ENCODE measurements at places on chromosomes 6 and 20. TPM values are rescaled to one million over a fixed set of nuclear protein-coding genes. Genes with fewer than 3 reads are reported as not detected.

PM20D2 gene
- total RNA-seq, result 14.3 TPM

- peaks cover 26% of the 10 kb centered on the region for H3K4me1 ChIP-seq
- DNase-seq, result no peak
- H3K27me3 ChIP-seq, result no peaks in the 10 kb centered on the region
- H3K4me3 ChIP-seq, result peak overlapping the region; percentile 92
- peaks cover 9% of the 10 kb centered on the region for H3K36me3 ChIP-seq
- peak overlapping the region; percentile 91 for H3K27ac ChIP-seq
Measured at GRCh38 chr6:46652232-46652602, 401 bp downstream of the CYP39A1 start.

C20orf96 gene
- total RNA-seq, result 6.6 TPM

DNA sequence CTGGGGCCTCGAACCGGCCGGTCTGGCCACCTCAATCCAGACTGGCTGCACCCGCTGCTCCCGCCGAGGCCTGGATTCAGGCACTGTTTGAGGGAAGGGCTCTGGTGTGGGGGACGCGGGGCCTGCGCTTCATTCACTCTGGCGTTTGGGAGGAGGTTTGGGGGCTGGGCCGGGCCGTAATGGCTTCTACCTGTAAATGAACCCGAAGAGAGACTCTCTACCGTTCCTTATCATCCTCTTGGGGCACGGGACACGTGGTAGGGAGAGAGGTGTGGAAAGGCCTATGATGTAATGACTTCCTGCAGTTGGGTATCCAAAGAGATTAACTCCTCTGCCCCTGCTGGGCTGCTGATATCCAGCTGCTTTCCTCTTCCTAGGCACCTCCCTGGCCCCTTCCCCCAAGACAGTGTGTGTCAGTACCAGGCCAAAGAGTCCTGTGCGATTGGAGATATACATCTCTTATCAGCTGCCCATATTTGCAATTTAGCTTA, 1.8 kb downstream of the FOXO3 start:
- H3K27ac ChIP-seq, result peak overlapping the region; percentile 98
- peak; percentile 64 for DNase-seq
- peaks cover 77% of the 10 kb centered on the region for H3K4me1 ChIP-seq
- H3K27me3 ChIP-seq, result no peaks in the 10 kb centered on the region

VGLL2 gene
- total RNA-seq, result 2.4 TPM

RBPJL gene
- total RNA-seq, result not detected

CAGE1 gene
- total RNA-seq, result not detected

ANKRD60 gene
- not detected for total RNA-seq

GRCh38 chr6:101015541-101015940, 134.4 kb upstream of the ASCC3 start:
- no peak for DNase-seq
- H3K27ac ChIP-seq, result no peak overlapping the region
- no peak overlapping the region for H3K4me3 ChIP-seq
- no peaks in the 10 kb centered on the region for H3K36me3 ChIP-seq
- no peaks in the 10 kb centered on the region for H3K4me1 ChIP-seq

DNA sequence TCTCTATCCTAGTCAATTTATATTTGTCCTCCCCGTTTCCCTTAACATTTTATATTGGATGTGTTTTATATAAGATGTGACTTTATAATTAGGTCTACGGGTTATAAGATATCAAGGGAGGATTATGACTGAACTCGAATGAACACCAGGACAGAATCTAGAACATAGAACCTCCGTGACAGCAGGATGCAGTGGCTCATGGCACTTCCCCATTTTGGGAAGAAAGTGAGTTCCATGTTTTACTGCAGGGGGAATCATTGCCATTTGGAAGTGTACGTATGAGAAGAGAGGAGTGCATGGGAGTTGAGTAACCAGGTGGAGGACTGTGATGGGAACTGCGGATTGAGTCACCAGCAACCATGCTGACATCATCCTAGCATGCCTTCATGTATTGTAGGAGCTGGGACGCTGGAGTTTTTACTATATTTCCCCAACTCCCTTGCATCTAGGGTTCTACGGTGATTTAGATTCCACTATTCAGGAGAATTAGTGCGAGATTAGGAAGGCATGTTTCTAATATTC, 56.1 kb upstream of the FOXC1 start:
- H3K27me3 ChIP-seq, result peaks cover 29% of the 10 kb centered on the region
- no peak overlapping the region for H3K27ac ChIP-seq
- peak overlapping the region; percentile 67 for H3K4me3 ChIP-seq
- DNase-seq, result no peak
- no peaks in the 10 kb centered on the region for H3K36me3 ChIP-seq
- peaks cover 8% of the 10 kb centered on the region for H3K4me1 ChIP-seq

OPRL1 gene
- 0.52 TPM for total RNA-seq

DNA sequence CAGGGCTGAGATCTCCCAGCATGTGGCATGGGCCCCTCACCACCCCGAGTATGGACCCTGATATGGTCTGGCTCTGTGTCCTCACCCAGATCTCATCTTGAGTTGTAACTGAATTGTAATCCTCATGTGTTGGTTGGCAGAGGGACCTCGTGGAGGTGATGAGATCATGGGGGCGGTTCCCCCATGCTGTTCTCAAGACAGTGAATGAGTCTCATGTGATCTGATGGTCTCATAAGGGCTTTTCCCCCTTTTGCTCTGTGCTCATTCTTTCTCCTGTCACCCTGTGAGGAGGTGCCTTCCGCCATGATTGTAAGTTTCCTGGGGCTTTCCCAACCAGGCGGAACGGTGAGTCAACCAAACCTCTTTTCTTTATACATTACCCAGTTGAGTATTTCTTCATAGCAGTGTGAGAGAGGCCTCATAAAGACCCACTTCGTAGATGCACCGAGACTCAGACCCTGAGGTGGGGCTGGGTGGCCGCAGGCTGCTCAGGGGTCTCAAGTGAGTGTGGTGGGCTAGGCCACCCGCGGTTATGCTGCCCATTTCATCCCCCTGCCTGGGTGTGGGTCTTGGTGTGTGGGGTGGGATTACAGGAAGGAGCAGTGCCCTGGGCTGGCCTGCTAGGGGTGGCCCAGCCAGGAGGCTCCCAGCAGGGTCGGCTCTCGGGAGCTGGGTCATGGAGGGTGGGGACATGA, 26.2 kb upstream of the GATA5 start:
- no peak overlapping the region for H3K4me3 ChIP-seq
- H3K36me3 ChIP-seq, result no peaks in the 10 kb centered on the region
- H3K27ac ChIP-seq, result no peak overlapping the region
- peaks cover 10% of the 10 kb centered on the region for H3K4me1 ChIP-seq

DNA sequence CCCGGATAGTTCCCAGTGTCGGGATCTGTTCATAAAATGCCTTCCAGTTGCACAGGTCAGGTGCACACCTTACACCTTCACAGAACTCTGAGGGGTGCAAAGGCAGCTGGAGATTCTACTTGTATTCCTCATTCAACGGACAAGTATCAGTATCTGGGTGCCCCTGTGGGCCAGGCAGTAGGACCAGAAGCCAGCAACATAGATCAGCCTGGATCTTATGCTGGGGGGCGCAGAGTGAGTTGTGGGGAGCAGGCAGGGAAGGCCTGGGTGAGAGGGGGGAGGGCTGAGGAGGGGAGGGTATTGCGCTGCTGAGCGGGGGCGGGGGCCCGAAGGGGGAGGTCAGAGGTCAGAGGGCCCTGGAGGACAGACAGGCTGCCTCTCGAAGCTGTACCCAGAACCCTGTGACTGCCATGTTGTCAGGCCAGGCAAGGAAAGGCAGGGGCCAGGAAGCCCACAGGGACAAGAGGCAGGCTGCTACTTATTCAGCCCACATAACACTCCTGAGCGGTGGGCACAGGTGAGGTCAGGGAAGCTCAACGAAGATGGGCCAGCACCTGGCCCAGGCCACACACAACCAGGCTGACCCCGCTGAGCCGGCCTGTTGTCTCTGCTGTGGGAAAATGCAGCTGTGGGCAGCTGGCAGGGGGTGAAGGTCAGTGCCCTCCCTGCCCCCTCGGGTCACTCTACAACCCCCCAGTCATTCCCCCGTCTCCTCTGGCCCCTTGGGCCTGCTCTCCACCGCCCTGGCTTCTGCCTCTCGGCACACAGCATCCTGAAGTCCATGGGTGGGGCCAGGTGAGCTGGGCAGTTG, 1.1 kb downstream of the OPRL1 start:
- DNase-seq, result no peak
- peaks cover 24% of the 10 kb centered on the region for H3K27me3 ChIP-seq
- peak overlapping the region; percentile 85 for H3K27ac ChIP-seq
- H3K4me3 ChIP-seq, result peak overlapping the region; percentile 90

- no peak overlapping the region for H3K4me3 ChIP-seq
- H3K27ac ChIP-seq, result no peak overlapping the region
- no peaks in the 10 kb centered on the region for H3K36me3 ChIP-seq
- H3K4me1 ChIP-seq, result no peaks in the 10 kb centered on the region
Measured at GRCh38 chr6:73062837-73063236, 162.5 kb downstream of the KHDC1L start.

- H3K4me3 ChIP-seq, result no peak overlapping the region
- H3K27ac ChIP-seq, result no peak overlapping the region
- DNase-seq, result no peak
Measured at GRCh38 chr6:48584846-48585245, 473.8 kb upstream of the PTCHD4 start.

SIRPB2 gene
- 3.2 TPM for total RNA-seq

DNA sequence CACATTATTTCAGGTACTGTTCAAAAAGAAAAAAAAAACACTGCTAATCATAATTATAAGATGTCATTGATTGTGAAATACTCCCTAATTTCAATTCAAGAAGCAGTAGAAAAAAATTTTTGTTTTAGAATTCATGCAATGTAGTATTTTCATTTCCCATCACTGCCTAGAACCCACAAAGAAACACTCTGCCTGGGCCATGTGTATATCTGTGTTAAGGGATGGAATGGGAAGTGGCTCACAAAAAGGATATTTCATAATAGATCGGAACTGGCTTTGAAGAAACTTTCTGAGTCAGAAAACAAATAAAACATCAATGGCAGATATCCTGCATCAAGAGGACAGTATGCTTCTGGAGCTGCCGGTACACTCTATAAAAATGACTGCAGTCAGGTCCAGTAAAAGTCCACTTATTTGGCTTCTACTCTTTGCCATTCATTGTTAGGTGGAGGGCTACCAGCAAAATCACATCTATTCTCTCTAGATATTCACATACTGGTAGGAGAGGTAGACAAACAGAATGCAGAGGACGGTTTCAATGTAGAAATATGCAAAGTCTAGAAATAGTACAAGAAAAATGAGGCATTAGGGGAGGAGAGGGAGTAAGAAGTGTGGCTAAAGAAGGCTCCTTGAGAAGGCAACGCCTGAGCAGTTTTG, 135.0 kb upstream of the TNFAIP3 start:
- no peaks in the 10 kb centered on the region for H3K36me3 ChIP-seq
- no peak overlapping the region for H3K4me3 ChIP-seq
- no peaks in the 10 kb centered on the region for H3K27me3 ChIP-seq

DNA sequence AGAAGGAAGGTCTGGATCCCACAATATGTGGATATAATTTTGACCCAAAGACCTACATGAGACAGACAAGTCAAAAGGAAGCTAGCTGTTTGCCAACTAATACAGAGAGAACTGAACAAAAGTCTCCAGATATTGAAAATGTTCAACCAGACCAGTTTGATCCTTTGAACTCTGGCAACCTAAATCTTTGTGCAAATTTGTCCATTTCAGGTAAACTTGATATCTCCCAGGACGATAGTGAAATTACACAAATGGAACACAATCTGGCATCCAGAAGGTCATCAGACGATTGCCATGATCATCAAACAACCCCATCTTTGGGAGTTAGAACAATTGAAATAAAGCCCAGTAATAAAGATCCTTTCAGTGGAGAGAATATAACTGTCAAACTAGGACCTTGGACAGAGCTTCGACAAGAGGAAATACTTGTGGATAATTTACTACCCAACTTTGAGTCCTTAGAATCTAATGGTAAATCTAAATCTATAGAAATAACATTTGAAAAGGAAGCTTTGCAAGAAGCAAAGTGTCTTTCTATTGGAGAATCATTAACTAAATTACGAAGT, 41.9 kb upstream of the SDHAF4 start:
- H3K36me3 ChIP-seq, result peaks cover 40% of the 10 kb centered on the region
- no peaks in the 10 kb centered on the region for H3K4me1 ChIP-seq
- no peaks in the 10 kb centered on the region for H3K27me3 ChIP-seq
- DNase-seq, result no peak
- H3K4me3 ChIP-seq, result no peak overlapping the region

PAQR8 gene
- 2.0 TPM for total RNA-seq

TSBP1 gene
- total RNA-seq, result not detected

- peaks cover 7% of the 10 kb centered on the region for H3K4me1 ChIP-seq
- peaks cover 24% of the 10 kb centered on the region for H3K36me3 ChIP-seq
- no peak for DNase-seq
- H3K27me3 ChIP-seq, result no peaks in the 10 kb centered on the region
- no peak overlapping the region for H3K27ac ChIP-seq
Measured at GRCh38 chr6:34973547-34974248, 84.6 kb downstream of the ANKS1A start.

DNA sequence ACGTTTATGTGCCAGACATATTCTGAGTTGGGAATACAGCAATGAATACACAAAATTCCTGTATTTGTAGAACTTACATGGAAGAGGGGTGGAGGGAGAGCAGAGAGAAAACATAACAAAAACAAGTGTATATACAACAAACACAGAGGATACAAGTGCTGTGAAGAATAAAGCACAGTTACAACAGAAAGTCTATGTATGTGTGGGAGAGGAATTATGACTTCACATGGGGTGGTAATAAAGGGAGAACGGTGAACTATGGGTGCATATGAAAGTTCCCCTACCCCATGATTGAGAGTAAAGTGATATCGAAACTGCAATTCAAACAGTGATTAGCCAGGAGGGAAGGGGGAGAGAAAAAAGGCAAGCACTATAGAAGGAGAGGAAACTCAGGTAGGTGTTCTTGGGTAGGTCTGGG, 24.6 kb downstream of the HBS1L start:
- H3K4me3 ChIP-seq, result no peak overlapping the region
- H3K27ac ChIP-seq, result no peak overlapping the region
- no peaks in the 10 kb centered on the region for H3K27me3 ChIP-seq
- H3K36me3 ChIP-seq, result peaks cover 30% of the 10 kb centered on the region

GRCh38 chr6:88166493-88167351, 575 bp upstream of the CNR1 start:
- H3K4me3 ChIP-seq, result peak overlapping the region; percentile 63
- H3K27me3 ChIP-seq, result peaks cover 98% of the 10 kb centered on the region
- H3K27ac ChIP-seq, result no peak overlapping the region
- no peaks in the 10 kb centered on the region for H3K36me3 ChIP-seq
- no peak for DNase-seq

- H3K27ac ChIP-seq, result no peak overlapping the region
- peaks cover 69% of the 10 kb centered on the region for H3K4me1 ChIP-seq
- peaks cover 52% of the 10 kb centered on the region for H3K36me3 ChIP-seq
- no peaks in the 10 kb centered on the region for H3K27me3 ChIP-seq
Measured at GRCh38 chr20:3924304-3925112, 35.3 kb downstream of the PANK2 start.

Data from left ventricle myocardium inferior (tissue), 1 donor.